ENCODE measurements at places on chromosomes 5 and 9.

- no peak for DNase-seq
These were observed 142.2 kb downstream of the SLIT3 start for GRCh38 chr5:169158764-169159163.

DNA sequence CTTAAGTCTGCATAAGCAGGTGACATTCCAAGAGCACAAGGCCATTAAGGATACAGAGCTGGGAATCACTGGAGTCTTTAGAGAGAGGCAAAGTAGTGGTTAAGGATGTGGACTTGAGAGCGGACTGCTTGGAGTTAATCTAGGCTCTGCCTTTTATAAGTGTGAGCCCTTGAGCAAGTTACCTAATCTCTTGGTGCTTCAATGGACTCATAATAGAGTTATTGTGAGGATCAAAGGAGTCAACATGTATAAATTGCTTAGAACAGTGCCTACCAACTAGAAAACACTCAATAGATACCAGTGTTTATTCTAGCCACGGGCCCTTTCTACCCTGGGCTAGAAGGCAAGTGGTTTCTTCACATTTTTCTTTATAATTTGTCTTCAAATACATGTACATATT is 819.4 kb downstream of the NR2F1-AS1 start:
- DNase-seq: no peak

- no peak for DNase-seq
These were observed 61.0 kb upstream of the ADAMTS2 start for GRCh38 chr5:179406031-179406961.

GRCh38 chr9:72960446-72960845 is 7.6 kb upstream of the ALDH1A1 start:
- DNase-seq: no peak

GRCh38 chr5:172800088-172800551 is 29.1 kb upstream of the DUSP1 start:
- DNase-seq: no peak

- DNase-seq: no peak
These were observed 113.7 kb upstream of the ADAMTS16 start for GRCh38 chr5:5026409-5026785.

GRCh38 chr5:137141779-137142178 is 357.3 kb downstream of the SPOCK1 start:
- no peak for DNase-seq
